ENCODE measurements at places on chromosomes 5 and 9. TPM values are rescaled to one million over a fixed set of nuclear protein-coding genes. Genes with fewer than 3 reads are reported as not detected.

Gene NTRK2
- total RNA-seq = 3.3 TPM

Gene FAM81B
- total RNA-seq = not detected

GRCh38 chr5:133377736-133378135 lies 234.6 kb downstream of the FSTL4 start:
- DNase-seq = no peak

- DNase-seq = no peak
Measured at GRCh38 chr5:16453609-16454008, 12.0 kb downstream of the ZNF622 start.

Gene GZMA
- total RNA-seq = 2.0 TPM

GRCh38 chr9:99822806-99823591 lies 1.3 kb downstream of the NR4A3 start:
- DNase-seq = no peak

Gene TAF11L14
- total RNA-seq = not detected

All from esophagus squamous epithelium (tissue), 5 donors.